ENCODE measurements at places on chromosomes 3 and 15.

- DNase-seq = no peak
Observed at GRCh38 chr3:130515755-130516154, 1.2 kb upstream of the COL6A6 start.

- DNase-seq = no peak
Observed at GRCh38 chr15:100901702-100902435, 17.3 kb upstream of the LRRK1 start.

DNA sequence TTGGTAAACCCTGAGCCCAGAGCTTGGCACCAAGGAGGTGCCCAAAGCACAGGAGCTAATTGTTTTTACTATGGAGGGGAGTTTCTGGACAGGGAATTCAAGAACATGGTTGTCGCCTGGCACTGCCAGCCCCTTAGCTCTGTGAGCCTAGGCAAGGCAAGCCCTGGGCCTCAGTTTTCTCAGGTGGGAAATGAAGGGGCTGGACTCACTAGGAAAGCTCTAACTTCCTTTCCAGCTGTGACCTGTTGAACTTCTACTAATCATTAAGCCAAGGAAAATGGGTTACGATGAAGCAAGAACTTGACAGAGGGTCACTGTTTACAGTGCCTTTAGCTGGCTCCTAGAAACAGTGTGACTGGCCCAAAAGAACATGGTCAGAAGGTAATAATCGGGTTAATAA lies 277.2 kb downstream of the SHQ1 start:
- no peak for DNase-seq

GRCh38 chr15:79970624-79971434 lies at the start of gene BCL2A1:
Gene BCL2A1, minus strand, starts transcription at chr15:79971196. Its CDS starts 77 bp downstream, at chr15:79971119.
- no peak for DNase-seq

DNA sequence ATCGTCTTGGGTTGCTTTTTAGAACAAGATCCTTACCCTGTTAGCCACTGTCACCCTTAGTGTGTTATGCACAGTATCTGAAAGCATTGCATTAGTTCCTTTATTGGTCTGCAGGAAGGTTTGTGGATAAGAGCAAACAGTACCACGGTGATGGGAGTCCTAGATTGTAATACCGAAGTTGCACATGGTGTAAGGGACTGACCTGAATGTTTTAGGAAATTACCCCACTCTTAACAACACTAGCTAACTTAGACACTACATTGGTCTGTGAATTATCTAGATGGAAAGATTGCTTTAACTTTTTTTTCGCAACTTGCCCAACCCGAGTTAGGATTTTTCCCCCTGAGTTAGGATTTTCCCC lies 1.3 kb downstream of the STT3B start:
- no peak for DNase-seq

- DNase-seq = no peak
Observed at GRCh38 chr3:134277066-134277660, 26.5 kb upstream of the RYK start.

DNA sequence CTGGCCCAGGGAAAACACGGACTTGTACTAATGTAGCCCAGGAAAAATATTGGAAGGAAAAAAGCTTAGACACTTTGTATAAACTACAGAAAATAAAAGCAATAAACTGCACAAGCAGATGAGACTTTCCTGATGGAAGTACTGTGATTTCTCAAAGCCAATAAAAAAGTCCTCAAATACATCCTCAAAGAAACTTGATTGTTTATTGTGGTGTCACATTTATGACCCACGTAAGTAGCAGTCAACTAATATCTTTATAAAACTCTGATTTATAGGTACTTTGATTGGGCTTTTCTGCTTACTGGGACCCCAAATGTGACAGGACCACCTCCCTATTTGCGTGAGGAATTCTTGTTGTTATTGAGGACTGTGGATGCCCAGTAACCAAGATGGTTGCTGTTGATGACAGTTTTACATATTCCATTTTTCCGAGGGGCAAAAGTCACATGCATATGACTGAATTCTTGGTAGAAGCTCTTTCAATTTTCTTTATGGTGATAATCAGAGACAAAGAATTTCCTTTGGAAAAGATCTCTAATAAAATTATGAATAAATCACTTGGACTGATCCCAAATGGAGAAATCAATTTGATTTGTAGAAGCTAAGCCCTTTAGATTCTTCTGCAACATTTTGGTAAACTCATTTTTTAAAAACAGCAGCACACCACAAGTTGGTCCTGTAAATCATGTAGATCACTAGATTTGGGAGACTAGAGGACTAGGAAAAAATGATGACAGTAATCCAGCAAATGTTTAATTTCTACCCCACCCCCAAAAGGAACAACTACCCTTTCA lies 159.0 kb upstream of the TSC22D2 start:
- DNase-seq = no peak

GRCh38 chr3:108822123-108822897 lies at the start of gene TRAT1:
Gene TRAT1, plus strand, starts transcription at chr3:108822786. Its CDS starts 142 bp downstream, at chr3:108822928.
- DNase-seq = no peak

- no peak for DNase-seq
Observed at GRCh38 chr3:184596886-184597575, 35.4 kb downstream of the EPHB3 start.

GRCh38 chr3:43852066-43852465 lies 161.3 kb downstream of the ABHD5 start:
- DNase-seq = no peak

- no peak for DNase-seq
Observed at GRCh38 chr15:61063875-61064320, 165.2 kb downstream of the RORA start.

Data from NCI-H446 treated with DMSO at 0.1 percent for 48 hours (cell line).